ENCODE measurements at places on chromosomes 2 and 18.

DNA sequence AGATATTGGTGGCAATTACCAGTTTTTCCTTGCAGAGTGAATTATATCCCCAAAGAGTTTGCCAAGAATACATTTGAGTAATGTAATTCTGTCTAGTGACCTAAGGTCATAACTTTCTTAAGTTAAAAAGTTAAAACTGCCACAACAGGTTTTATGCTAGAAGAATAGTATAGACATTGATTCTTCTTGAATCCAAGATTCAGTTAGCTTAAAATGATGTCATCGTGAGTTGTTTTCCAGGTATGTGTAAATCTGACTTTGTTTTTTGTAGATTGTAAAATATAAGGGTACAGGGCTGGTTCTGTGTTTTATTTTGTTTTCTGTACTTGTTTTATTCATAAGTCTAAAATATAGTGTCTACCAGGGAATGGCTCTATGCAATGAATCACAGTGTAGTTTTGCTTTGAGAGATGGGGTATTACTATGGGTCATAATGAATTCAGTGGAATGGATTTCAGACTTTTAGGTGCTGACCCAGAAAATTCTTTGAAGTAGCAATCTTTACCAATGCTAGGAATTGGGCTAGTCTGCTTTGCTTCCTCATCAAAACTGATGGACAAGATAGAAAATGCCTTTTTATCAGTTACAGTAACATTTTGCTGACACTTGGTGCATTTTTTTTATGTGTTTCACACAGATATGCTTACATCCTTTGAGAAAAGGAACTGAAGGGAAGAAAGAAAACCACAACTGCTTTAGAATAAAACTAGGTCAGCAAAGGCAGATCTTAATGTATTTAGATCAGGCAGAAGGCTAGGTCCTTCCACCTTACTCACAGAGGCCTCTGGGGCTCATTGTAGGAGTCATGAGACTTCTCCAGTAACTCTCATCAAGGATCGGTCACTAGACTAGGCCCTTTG, 20.8 kb upstream of the MGAT5 start:
- DNase-seq = no peak

- DNase-seq = no peak
These were observed 3.5 kb downstream of the ZNF513 start for GRCh38 chr2:27376866-27377617.

DNA sequence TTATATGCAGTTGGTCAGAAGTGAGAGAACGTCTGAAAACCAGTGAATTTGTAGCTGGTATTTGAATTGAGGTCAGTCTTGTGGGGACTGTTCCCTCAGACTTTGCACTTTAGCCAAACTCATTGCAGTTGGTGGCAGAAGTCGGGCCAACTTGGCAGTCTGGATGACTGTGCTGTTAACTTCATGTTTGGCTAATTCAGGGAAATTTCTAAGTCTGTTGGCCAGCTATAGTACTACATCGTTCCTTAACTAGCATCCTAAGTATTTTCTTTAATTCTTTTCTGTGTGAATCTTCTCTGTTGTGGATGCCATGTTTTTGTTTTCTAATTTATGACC, 806.8 kb upstream of the GCFC2 start:
- DNase-seq = no peak

DNA sequence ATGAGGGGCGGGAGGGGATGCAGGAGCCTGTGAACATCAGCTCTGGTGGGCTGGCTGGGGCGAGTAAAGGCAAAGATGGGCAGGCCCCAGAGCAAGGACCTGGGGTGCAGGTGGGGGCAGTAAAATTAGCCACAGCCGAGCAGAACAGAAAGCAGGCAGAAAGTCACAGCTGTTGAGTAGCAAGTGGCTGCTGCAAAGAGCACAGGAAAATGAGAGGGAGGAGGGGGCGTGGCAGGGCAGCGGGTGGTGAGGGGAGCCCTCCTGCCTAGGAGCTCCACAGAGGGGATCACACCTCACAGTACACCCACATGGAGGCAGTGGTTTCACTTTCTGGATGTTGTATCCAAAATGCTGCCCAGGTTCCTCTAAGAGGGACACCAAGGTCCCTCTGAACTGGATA, 79.6 kb downstream of the LBH start:
- no peak for DNase-seq

GRCh38 chr2:84919885-84920580, 14.6 kb downstream of the TMSB10 start:
- no peak for DNase-seq

GRCh38 chr2:75627902-75628504, 18.6 kb upstream of the MRPL19 start:
- DNase-seq = peak; percentile 60

GRCh38 chr2:191065785-191066184, 51.8 kb upstream of the STAT1 start:
- DNase-seq = no peak

- no peak for DNase-seq
These were observed 209.9 kb downstream of the LNPK start for GRCh38 chr2:175792199-175792598.

GRCh38 chr2:176755537-176756135, 457.0 kb upstream of the HNRNPA3 start:
- no peak for DNase-seq

DNA sequence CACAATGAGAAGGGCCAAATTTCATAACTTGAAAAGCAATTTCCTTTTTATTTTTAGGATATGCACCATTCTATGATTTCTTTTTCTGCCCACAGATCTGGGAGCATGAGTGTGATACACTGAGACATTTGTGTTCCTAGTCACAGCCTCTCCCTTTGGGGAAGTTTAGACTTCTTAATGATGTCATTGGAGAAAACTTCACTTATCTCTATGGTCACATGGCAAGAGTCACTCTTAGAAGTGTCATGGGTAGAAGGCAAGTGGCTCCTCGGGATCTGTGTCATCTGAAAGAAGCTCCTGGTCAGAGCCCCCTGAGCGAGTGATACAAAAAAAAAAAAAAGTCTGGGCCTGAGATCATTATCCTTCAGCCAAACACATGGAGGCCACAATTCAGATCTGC, 62.5 kb upstream of the LGALSL start:
- no peak for DNase-seq

DNA sequence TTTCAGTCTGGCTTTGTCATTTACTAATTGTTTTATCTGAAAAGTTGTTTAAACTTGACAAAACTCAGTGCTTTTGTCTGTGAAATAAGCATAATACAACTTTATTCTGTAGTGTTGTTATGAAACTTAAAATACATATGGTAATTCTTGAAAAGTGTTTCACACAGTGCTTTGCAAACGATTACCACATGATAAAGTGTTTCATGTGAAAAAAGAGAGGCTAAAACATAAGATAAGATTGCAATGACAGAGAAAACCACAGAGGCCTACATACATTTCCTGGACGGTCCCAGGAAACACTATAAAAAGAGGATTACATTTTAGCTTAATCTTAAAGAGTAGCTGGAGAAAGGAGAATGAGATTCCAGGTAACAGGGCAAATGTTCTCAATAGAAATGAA, 1934.6 kb upstream of the LRRTM1 start:
- DNase-seq = no peak

DNA sequence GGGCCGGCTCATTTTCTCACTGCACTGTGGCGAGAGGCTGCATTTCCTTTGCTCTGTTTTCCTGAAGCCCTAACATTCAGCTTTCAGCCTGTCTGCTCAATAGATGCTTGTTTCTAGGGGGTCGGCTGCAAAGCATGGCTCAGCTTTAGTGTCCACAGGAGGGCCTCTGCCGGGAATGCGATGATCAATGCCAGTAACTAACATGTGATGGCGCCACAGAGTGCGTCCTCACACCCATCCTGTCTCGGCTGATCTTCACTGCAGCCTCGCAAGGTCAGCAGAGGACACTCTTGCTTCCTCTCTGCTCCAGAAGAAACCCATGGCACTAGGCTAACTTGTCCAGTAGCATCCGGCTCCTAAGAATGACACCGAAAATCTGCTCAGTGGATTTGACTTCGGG, 156.4 kb upstream of the PXDN start:
- DNase-seq = no peak

DNA sequence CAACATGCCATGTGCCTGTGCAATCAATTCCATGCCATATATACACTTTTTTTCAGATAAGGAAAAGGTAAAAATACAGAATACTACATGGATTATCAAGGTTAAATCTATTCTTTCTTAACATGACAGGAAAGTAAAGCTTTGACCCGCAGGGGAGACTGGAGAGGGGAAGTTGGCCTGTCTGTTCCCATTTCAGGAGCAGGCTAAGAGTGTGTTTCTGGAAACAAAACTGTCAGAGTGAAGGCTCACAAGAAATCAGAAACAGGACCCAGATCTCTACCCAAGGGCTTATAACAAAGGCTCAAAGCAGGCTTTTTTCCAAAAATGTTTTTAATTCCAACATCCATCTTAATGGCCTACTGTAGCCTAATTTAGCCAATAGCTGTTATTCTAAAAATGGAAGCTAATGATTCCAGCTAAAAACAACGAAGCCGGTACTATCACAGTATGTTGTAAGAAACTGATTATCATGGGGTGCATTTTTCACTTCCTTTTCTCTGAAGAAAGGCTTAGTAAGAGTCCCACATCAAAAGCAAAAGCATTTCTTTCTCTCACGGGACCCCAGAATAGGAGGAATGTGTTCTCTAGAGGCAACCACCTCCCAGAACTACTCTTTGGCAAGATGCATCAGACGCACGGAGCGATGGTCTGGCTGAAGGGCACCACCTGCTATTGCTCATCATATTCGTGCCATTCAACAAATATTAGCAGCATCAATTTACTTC, 41.4 kb downstream of the FECH start:
- no peak for DNase-seq

- no peak for DNase-seq
These were observed 263.7 kb downstream of the ETAA1 start for GRCh38 chr2:67660871-67661270.

DNA sequence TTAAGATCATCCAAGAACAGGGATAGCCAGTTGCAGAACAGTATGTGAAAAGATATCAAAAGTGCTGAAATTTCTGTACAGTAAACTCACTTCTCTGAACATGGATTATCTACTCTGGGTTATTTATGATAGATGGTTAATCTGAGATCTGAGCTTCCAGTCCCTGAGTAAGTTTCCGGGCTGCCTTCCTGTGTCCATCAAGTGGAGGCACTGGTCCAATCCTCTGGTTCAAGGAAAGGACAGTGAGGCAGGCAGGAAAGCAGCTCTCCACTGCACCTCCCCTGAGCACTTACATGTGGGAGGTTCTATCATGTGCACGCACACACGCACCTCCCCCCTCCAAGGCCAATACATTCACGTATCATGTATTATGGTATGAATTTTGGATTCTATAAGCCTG, 32.5 kb downstream of the GPR45 start:
- no peak for DNase-seq

- DNase-seq = no peak
These were observed 117.6 kb downstream of the BIRC6 start for GRCh38 chr2:32474381-32474780.

DNA sequence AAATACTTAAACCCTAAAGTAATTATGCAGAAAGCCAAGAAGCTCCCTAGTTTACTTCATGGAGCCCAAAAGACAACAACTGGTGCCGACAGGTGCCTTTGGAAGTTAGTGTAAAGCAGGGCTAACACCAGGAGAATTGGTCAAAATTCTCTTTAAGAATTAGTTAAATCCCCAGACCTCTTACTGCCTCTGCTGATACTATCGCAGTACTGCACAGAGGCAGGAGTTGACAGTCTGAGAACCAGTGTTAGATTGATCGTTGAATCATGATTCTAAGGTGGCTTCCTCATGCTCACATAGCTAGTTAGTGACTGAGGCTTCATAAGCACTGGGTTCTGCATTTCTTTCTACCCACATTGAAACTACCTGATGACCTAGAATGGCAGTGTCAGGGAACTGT, 445.0 kb downstream of the XIRP2 start:
- DNase-seq = no peak

GRCh38 chr2:937530-937929, 13.1 kb upstream of the SNTG2 start:
- no peak for DNase-seq

DNA sequence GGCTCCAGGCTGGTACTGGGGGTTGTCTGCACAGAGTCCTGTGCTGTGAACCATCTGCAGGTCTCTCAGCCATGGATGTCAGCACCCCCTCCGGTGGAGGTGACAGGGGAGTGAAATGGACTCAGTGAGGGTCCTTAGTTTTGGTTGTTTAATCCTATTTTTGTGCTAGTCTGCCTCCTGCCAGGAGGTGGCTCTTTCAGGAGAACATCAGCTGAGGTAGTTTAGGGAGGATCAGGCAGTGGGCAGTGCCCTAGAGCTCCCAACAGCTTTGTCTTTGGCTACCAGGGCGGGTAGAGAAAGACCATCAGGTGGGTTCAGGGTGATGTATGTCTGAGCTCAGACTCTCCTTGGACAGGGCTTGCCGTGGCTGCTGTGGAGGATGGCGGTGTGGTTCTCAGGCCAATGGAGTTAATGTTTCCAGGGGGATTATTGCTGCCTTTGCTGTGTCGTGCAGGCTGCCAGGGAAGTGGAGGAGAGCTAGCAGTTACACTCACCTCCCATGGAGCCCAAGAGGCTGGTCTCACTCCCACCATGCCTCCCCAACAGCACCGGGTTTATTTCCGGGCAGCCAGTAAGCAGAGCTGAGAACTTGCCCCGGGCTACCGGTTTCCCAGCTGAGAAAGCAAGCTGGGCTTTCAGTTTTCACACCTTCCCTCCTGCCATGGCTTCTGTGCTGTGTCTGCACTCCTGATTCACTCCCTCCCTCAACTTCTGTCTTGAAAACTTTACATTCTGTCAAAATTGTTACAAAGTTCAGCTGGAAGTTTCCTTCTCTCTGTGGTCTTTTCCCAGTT, 563.4 kb downstream of the XIRP2 start:
- no peak for DNase-seq

DNA sequence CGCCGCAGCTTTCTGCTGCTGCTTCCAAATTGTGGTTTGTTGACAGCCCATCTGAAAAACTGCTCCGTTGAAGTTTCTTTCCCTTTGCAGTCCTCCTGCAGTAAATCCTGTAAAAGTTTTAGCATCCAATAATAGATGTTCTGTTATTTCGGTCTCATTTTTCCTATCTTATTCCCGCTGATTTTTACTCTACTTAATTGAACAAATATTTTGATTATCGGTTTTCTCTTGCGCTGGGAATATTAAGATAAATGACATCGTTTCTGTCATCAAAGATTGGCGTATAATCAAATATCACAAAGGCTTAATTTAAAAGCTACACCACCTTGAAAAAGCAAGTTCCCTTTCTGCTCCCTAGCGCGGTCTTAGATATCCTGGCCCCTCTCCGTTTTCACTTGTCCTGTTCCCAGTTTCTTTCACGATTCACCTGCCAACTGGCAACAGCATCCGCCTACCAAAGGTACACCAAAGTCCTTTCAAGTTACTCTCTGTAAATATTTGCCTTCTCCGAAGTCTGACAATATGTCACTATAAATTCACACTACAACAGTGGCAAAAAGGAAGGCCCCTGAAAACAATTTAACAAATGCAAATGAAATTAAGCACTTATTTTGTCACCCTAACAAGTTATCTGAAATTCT, 1.0 kb upstream of the STRN start:
- DNase-seq = no peak

Data from activated CD4-positive, alpha-beta T cell treated with anti-CD3 and anti-CD28 coated beads for 24 hours (primary cell).